ENCODE measurements at places on chromosomes 1 and 21.

- H3K27ac ChIP-seq, result no peak overlapping the region
- no peak for DNase-seq
- H3K4me1 ChIP-seq, result no peaks in the 10 kb centered on the region
These were observed 16.8 kb upstream of the POFUT2 start for GRCh38 chr21:45304476-45304830.

DNA sequence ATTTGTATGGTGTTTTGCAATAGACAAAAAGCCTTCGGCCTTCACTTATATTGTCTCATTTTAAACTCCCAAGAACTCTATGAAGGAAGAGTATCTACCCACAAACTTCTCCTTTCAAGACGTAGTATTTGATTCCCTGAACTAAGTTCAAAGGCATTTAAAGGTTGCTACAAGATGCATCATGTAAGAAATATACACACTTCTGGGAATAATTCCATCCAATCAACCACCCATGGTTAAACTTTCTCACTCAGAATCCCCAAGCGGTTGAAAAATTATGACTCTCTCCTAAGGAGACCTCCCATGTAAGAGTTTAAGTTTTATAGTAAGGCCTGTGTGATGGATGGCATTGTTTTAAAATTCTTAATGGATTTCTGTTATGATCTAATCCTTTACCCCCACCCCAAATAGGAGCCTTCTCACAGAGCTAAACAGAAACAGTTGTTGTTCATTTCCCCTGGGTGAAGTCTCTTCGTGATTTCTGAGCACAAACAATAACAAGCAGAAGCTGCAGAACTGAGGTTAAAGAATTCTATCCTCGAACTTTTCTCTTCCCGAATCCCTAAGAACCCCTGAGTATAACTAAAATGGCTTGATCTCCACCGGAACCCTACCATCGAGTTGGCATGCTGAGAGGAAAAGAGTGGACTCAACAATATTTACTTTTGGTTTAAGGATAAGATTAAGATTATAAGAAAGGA is 185.0 kb downstream of the TGFBR3 start:
- DNase-seq, result no peak
- no peaks in the 10 kb centered on the region for H3K4me1 ChIP-seq
- H3K27ac ChIP-seq, result no peak overlapping the region
- no peaks in the 10 kb centered on the region for H3K27me3 ChIP-seq
- no peak overlapping the region for H3K4me3 ChIP-seq
- no peaks in the 10 kb centered on the region for H3K36me3 ChIP-seq

- peak overlapping the region; percentile 100 for H3K4me3 ChIP-seq
- H3K36me3 ChIP-seq, result peaks cover 6% of the 10 kb centered on the region
- no peak for DNase-seq
- H3K27ac ChIP-seq, result no peak overlapping the region
- H3K27me3 ChIP-seq, result no peaks in the 10 kb centered on the region
These were observed 372 bp downstream of the SLC25A44 start for GRCh38 chr1:156194300-156194652.

- no peak overlapping the region for H3K4me3 ChIP-seq
- no peaks in the 10 kb centered on the region for H3K4me1 ChIP-seq
- no peak overlapping the region for H3K27ac ChIP-seq
These were observed 35.6 kb upstream of the SLC16A1 start for GRCh38 chr1:112991402-112992120.

GRCh38 chr1:211580303-211580687 is 1.3 kb upstream of the SLC30A1 start:
- no peak overlapping the region for H3K27ac ChIP-seq
- H3K27me3 ChIP-seq, result no peaks in the 10 kb centered on the region
- H3K36me3 ChIP-seq, result no peaks in the 10 kb centered on the region
- H3K4me1 ChIP-seq, result peaks cover 6% of the 10 kb centered on the region

DNA sequence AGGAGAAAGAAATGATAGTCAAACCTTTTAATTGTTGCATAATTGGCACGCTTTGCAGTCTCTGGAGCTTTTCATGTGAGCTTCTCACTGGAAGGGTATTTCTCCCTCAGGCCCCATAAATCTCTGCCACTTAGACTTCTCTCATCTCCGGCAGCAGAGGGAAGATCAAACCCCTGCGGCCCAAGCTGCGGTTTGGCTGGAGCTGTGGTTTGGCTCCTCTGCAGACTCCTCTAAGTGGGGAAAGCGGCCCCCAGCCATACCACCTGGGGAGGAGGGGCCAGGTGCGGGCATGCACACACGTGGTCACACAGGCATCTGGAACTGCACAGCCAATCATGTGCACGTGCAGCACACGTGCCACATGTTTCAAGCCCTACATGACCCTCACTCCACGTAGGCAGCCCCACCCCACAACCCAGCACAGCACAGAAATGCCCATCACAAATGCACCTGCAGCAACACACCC is 58.3 kb downstream of the UBE2T start:
- no peaks in the 10 kb centered on the region for H3K27me3 ChIP-seq
- H3K4me3 ChIP-seq, result no peak overlapping the region
- no peak for DNase-seq
- no peaks in the 10 kb centered on the region for H3K36me3 ChIP-seq
- no peaks in the 10 kb centered on the region for H3K4me1 ChIP-seq

DNA sequence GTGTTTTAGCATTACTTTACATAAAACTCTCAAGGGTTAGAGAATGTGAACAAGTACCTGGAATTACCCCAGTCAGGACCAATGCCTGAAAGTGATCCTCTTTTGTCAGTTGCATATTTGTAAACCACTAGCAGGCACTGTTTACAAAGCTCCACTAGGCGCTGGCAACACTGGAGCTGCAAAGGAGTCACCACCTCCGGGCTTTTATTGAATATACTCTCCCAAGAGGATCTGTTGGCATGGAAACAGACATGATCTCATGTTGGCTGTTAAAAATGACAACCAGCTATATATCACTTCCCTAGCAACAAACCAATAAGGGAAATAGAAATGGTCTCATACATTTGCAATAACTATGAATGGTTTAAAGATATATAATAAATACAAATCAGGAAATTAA is 116.0 kb downstream of the TTLL7 start:
- H3K4me3 ChIP-seq, result no peak overlapping the region
- H3K27ac ChIP-seq, result no peak overlapping the region
- H3K36me3 ChIP-seq, result no peaks in the 10 kb centered on the region
- DNase-seq, result peak; percentile 79
- H3K27me3 ChIP-seq, result no peaks in the 10 kb centered on the region

- H3K27me3 ChIP-seq, result no peaks in the 10 kb centered on the region
- no peaks in the 10 kb centered on the region for H3K4me1 ChIP-seq
- no peak overlapping the region for H3K4me3 ChIP-seq
- no peaks in the 10 kb centered on the region for H3K36me3 ChIP-seq
These were observed 29.9 kb downstream of the TMCO1 start for GRCh38 chr1:165738794-165739193.

- no peaks in the 10 kb centered on the region for H3K36me3 ChIP-seq
- H3K27me3 ChIP-seq, result no peaks in the 10 kb centered on the region
- no peaks in the 10 kb centered on the region for H3K4me1 ChIP-seq
- DNase-seq, result no peak
- H3K4me3 ChIP-seq, result no peak overlapping the region
These were observed 97.4 kb downstream of the MRPL39 start for GRCh38 chr21:25509862-25510261.

DNA sequence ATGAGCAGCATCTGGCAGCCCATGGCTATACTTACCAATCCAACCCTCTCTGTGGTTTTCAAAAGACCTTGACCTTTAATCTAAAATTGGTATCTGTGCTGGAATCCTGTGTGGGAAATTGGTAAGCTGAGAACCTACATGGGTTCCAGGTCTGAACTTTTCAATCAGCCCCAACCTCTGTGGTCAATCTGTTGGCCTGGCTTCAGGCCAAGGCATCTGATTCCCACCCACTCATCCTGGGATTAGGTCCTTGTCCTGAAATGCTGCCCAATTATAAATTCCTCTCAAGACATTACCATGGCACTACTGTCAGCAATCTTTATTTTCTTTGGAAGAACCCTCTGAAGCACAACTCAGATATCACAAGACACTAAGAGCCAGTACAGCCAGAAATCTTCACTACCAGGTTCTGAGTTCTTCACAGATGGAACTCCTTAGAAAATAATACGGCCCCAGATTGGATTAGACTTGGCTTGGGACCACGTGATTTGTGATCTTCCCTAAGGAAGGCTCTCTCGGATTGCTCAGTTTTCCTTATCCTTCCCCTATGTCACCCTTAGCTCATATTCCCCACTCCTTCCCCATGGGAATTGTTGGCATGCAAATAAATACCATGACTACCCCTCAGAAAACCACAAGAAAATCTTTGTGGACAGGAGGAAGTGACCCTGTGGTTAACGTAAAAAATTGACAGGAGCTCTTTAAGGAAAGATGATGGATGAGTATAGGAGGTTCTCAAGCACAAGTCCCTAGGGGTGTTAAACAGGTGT is 207.9 kb upstream of the ST6GALNAC5 start:
- no peak for DNase-seq
- no peaks in the 10 kb centered on the region for H3K27me3 ChIP-seq
- no peak overlapping the region for H3K27ac ChIP-seq
- no peaks in the 10 kb centered on the region for H3K36me3 ChIP-seq

DNA sequence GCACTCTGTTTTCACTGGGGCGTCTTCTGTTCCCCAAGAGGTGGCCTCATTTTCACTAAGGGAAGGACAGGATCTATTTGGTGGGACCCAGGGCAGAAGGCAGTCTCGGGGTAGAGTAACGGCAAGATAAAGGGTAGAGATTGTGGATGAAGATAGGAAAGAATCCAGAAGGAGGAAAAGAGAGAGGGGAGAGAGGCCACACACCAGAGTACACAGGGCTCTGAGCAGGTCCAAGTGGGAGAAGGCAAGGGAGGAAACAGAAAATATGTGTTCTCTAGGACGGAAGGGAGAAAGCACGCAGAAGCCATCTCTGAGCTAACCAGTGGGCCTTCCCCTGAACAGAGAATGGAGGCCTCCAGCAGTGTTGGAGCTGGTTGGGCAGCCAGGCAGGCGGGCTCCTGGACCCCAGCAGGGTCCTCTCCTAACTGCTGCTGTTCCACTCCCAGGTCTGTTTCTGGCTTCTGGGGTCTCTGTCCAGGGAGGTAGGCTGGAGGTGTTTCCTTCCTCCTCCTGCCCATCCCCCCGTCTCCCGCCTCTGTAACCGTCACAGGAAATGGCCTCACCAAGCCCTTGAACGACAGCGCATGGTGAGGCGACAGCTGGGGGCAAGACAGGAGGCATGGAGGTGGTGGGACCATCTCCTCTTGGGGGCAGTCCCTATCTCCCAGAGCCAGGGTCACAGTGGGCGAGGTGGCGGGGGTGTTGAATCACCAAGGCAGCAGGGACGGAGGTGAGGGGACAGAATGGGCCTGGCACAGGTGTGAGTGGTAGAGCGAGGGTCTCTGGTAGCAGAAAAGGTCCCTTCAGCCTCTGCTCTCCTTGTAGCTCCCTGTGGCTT is 649 bp downstream of the PTPN7 start:
- no peak overlapping the region for H3K4me3 ChIP-seq
- H3K36me3 ChIP-seq, result no peaks in the 10 kb centered on the region
- DNase-seq, result no peak
- H3K4me1 ChIP-seq, result peaks cover 26% of the 10 kb centered on the region
- no peak overlapping the region for H3K27ac ChIP-seq
- H3K27me3 ChIP-seq, result no peaks in the 10 kb centered on the region

DNA sequence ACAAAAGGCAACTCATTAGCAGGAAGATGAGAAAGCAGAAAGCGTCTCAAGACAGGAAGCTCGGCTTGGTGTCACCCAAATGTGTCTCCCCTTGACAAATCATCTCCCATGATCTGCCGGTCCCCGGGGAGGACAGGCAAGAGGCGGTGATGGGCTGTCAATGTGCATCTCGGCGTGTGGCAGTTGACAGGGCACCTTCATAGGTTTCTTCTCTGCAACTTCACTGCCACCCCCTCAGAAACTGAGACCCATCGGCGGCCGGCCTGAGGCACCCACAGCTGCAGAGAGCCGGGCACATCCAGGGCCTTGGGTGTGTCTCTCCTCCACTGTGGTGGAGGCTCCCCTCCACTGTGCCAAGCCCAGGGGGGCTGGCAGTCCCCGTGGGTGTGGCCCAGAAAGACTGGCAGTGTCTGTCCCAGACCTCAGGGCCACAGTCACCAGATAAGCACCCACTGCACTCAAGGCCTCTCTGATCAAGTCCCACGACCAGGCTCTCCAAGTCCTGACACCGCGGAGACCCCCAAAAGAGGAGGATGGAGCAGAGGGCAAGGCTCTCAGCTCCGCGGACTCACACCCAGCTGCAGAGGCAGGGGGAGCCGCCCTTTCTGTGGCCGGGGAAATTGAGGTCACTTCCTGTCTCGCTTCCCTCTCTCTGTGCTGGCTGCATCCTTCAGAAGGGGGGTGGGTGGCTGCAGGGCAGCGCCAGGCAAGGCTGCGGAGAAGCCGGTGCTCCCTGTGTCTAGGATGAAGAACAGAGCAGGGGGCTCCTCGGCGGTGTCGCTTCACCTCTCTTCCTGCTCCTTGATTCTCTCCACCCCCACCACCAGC is 39.6 kb upstream of the LBR start:
- H3K27me3 ChIP-seq, result no peaks in the 10 kb centered on the region
- no peaks in the 10 kb centered on the region for H3K36me3 ChIP-seq
- H3K27ac ChIP-seq, result no peak overlapping the region
- H3K4me3 ChIP-seq, result no peak overlapping the region

GRCh38 chr1:36174713-36175112 is 18.8 kb downstream of the MAP7D1 start:
- no peak overlapping the region for H3K4me3 ChIP-seq
- H3K36me3 ChIP-seq, result peaks cover 20% of the 10 kb centered on the region
- DNase-seq, result no peak
- H3K27me3 ChIP-seq, result no peaks in the 10 kb centered on the region
- H3K27ac ChIP-seq, result no peak overlapping the region

DNA sequence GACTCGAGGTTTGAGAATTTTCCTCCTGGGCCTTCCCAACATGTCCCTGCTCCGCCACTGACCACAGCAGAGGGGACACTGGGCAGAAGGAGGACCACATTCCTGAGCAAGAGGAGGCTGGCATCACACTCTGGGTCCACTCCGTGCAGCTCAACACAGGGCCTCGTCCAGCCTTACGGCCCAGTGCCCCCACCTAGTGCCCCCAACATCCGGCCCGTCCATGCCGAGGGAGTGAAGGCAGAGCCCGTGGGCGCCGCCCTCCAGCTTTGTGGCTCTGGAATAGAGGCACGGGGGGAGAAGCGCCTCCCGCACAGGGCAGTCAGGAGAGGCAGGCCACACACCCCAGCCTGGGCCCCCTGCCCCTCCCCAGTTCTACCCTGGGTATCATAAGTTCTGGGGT is 158.3 kb downstream of the NPHP4 start:
- no peak overlapping the region for H3K4me3 ChIP-seq
- no peak overlapping the region for H3K27ac ChIP-seq
- no peaks in the 10 kb centered on the region for H3K36me3 ChIP-seq
- H3K4me1 ChIP-seq, result no peaks in the 10 kb centered on the region

GRCh38 chr1:227735539-227736285 is 477 bp downstream of the SNAP47 start:
- peaks cover 2% of the 10 kb centered on the region for H3K4me1 ChIP-seq
- no peaks in the 10 kb centered on the region for H3K27me3 ChIP-seq
- H3K36me3 ChIP-seq, result peaks cover 5% of the 10 kb centered on the region
- H3K27ac ChIP-seq, result no peak overlapping the region
- DNase-seq, result no peak
- peak overlapping the region; percentile 89 for H3K4me3 ChIP-seq

All from mesendoderm (in vitro differentiated cells).